ENCODE measurements at places on chromosomes 2 and 18.
A peak's percentile ranks its signal among the peaks of the same experiment; 100 is the strongest.

DNA sequence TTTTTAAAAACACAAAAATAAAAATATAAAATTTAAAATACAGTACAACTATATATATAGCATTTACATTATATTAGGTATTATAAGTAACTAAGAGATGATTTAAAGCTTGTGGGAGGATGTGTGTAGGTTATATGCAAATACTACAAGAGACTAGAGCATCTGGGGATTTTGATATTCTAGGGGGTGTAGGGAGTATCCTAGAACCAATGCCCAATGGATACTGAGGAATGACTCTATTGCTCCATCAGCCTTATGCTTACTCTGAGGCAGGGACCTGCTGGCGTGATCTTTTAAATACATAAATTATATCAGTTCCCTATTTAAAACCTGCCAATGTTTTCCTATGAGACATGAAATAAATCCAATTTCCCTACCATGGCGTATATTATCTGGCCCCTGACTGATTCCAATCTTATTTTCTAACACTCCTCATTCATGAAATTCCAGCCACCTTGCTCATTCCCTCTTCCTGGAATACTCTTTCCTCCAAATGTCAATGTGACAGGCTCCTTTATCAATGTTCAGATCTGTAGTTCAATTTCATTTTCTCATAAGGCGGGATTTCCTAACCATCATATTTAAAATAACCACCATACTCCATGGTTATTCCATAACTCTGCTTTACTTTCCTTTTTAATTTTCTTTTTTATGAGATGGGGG is 22.2 kb downstream of the SP3 start:
- DNase-seq = no peak

DNA sequence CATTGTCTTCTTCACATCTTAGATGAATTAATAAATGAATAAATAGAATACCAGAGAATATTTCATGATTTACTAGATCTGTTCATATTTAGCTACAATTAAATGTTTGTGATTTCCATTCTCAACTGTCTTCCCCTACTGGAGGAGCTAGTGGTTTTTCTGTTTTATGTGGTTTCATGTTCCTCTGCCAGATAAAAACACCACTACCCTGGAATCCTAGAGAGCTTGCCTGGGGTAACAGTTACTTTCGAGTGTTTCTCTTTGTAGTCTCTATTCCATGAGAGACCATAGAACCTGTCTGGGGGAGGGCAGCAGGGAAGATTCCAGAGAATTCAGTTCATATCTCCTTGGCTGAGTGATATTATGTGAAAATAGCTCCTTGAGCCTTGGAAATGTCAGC is 349.2 kb downstream of the INSIG2 start:
- DNase-seq = no peak

GRCh38 chr2:10141736-10142639 is 19.4 kb downstream of the RRM2 start:
- no peak for DNase-seq

DNA sequence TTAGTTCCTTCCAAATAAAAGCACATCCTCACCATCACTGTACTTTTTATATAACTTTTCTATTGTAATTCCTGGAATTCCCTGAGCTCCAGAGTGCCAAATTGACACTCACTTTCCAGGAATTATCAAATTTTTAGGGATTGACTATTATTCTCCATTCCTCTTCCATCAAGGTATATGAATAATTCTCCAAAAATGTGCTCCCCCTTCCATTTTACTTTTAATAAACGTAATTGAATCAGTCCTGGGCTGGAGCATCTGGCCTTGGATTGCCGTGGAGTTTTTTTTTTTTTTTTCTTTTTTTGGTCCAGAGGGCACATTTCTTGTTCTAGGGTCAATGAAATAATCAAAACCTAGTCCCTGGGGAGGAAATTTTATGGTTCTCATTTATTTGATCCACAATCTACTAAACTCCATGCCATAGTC is 304.3 kb downstream of the CDCA7 start:
- DNase-seq = no peak

DNA sequence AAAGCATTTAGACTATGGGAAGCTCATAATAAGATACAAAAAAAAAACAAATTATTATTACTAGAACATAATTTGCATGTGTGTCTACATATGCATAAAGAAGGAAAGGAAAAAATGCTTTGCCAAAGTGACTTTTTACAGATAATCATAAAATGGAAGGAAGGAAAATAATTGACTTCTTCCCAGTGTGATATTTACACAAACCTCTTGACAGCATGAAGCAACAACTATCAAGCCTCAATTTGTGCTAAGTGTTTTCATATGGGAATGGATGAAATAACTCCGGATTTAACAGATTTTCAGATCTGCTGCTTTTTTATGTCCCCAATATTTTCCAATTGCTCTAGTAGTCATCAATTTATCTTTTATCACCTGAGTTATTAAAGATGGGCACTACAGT is 275.9 kb upstream of the REG3G start:
- no peak for DNase-seq

DNA sequence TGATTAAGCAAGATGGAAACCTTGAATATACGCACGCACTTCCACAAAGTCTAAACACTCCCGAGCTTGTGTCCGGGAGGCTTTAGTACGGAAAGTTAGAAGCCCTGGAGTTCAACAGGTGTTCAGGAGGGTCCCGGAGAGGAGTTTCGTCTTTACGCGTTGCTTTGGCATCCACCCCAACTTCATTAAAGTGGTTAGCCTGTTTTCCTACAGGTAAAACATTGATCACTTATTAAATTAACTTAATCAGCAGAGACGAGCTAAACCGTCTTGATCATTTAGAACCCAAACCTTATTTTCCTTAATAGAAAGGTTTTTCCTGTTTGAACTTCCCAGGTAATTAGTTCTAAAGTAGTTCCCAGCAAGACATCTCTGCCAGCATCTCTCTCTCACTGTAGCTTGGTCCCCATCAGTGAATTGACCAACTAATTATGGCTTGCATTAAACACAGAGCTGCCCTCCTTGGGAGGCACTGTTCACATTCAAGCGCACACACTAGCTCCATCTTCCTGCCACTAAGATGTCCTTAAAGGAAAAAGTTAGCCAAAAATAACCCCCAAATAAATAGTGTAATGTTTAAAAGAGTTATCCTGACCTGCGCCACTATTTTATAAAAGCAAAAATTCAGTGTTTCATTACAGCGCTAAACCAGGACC is 1.4 kb downstream of the NPAS2 start:
- DNase-seq = peak; percentile 30

GRCh38 chr18:54284981-54285785 is 15.9 kb downstream of the POLI start:
- DNase-seq = peak; percentile 74

DNA sequence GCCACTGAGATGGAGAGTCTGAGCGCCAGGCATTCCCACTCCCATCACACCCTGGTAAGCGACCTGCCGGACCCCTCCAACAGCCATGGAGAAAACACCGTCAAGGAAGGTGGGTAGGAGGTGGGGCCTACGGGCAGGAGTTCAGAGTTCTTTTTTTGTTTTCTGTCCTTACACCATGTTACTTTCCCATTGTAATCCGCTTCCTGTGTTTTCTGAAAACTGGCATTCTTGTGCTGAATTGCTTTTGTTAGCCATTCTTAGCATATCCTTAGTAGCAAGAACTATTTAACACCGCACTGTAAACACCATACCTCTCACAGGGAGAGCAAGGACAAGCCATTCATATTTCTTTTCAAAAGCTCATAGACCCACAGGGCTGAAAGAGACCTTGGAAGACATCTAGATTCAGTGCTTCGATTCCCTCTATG is 46.2 kb downstream of the UNC80 start:
- no peak for DNase-seq

GRCh38 chr18:79912409-79912991 is 39.0 kb downstream of the SLC66A2 start:
- peak; percentile 44 for DNase-seq

DNA sequence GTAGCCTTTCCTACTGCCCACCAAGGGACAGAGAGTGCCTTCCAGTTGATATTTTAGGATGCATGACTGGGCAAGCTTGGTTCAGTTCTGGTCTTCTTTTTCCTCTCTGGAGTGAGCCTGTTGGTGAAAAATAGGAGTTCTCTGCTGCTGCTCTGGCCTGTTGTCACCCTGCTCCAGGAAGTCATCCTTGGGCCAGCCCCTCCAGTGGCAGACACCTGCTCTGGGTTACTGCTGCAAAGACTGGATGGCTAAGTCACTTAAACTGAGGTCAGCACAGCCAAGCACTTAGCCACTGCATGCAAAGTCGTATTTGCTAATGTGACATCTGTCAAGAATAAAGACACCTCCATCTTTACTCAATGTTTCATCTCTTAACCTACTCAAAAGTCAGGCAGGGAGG is 219.6 kb upstream of the ID2 start:
- DNase-seq = no peak

DNA sequence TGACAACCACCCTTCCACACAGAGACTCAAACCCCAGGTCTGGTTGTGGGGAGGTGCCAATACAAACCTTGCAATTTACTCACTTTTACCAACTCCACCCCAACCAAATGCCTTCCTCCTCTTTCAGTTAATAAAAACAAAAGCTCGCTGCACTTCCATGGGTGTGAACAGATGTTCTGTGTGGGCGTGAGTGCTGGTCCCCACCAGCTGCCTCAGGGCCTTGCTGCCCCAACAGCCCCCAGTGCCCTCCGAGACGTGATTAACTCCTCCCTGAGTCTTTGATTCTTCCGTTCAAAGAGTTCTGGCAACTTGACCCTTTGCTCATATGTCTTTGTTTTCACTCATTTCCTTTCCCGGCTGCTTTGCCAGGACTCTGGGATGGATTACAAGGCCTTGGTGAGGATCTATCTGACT is 258.9 kb upstream of the CXCR4 start:
- no peak for DNase-seq

GRCh38 chr2:19810637-19811036 is 91.1 kb downstream of the TTC32 start:
- DNase-seq = peak; percentile 56

GRCh38 chr2:146128216-146128615 is 1608.3 kb upstream of the ZEB2 start:
- DNase-seq = no peak

DNA sequence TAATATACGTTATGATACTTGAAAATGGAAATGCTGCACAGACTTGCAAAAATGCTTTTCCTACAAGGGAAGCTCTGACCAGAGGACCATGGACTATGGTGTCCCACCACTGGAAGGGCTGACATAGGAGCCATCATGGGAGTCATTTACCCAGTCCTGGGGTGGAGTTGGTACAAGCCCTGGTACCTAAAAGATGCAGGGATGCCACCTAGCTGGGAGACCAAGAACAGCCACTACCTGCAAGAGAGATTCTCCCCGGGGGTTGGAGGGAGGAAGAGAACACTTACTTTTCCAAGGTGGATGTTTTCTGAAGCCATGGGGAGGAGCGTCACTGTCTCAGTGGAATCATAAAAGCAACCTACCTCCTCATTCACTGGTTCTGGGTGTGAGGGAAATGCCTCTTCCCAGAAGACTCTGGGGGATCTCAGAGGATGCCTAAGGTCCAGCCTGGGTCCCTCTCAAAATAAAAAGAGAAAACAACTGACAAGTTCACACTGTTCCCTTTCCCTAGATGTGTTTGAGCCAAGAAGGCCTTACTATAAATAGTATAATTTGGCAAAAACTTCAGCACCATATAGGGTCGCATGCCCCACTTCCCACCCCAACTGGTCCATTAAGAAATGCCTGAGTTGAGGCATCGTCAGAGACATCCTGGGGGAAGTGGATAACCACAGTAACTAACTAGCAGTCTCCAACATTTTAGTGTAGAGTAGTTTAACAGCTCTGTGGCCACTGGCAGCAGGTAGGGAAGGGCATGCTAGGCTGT is 39.9 kb downstream of the REEP1 start:
- no peak for DNase-seq

- no peak for DNase-seq
These were observed 158.4 kb upstream of the CDH7 start for GRCh38 chr18:65592435-65592834.

- no peak for DNase-seq
These were observed 205.4 kb downstream of the HDAC4 start for GRCh38 chr2:239195318-239195871.

DNA sequence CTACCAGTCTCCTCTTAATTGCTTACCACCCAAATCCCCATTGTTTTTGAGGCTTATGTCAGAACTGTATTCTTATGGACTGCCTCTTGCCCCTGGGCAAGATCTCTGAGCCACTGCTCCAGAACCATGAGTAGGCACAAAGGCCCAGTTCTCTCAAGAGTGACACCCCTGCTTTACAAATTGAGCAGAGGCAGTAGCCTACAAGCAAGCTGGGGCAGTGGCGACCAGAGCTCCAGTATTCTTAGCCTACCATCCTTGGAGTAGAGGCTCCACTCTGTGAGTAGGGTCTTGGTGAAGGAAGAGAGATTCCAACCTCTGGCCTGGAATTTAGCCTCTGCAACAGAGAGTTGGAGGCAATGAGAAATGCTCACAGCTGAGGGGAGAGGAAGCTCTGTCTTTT is 36.5 kb downstream of the WDR75 start:
- DNase-seq = no peak

- peak; percentile 67 for DNase-seq
These were observed 2.3 kb downstream of the DCAF17 start for GRCh38 chr2:171436307-171436706.

DNA sequence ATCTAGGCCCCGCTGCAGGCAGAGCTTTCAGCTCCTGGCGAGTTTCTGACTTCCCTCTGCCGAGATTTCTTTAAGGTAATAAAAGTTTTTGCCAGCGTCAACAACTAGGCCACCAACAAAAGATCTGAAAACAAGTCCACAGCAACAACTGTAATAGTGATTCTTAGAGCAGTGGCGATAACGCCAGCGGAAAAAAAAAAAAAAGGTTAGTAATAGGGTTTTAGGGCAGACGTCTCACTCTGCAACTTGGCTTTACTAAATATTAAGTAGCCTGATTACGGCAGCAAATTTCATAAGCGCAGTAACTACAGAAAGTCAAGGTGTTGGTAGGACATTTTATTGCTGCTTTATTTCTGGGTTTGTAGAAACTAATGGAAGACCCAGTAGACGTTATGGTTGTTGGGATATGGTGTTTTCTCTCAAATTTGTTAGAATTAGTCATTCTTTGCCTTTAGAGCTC is 481 bp downstream of the SLC30A6 start:
- DNase-seq = no peak

DNA sequence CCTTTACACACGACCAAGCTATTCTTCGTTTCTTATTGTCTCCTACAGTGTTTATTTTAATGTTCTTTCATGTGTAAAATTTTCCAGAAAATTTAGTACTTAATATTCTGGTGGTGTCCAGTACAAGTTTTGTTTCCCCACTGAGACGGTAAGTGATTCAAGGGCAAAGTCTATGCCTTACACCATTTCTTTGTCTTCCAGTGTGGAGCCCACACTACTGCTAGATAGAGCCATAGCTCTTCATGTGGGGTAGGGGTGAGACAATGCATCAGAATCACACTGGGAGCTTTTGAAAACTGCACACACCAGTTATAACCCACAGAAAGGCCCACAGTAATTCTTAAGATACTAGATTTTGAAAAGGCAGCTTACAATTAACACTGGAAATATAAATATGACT is 125.6 kb downstream of the TDRD15 start:
- no peak for DNase-seq

GRCh38 chr2:215664847-215665525 is 229.1 kb upstream of the FN1 start:
- DNase-seq = peak; percentile 94

Data from mesenchymal stem cell (in vitro differentiated cells and primary cell).